Endothelial cell (in vitro differentiated cells): ENCODE measurements at places on chromosomes 16 and 17. TPM values are rescaled to one million over a fixed set of nuclear protein-coding genes. Genes with fewer than 3 reads are reported as not detected.

DNA sequence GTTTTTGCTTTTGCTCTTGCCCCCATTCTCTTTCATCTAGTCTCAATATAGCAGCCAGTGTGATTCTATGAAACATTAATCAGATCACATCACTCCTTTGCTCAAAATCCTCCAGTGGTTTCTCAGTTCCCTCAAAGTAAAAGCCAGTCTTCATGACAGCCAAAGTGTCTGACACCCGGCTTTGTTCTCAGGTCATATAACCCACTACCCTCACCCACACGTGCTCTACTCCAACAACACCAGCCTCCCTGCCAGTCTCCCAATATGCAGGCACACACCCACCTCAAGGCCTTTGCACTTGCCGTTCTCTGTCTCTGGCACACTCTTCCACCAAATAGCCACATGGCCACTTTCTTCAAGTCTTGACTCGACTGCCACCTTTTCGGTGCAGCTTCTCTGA is 4.4 kb downstream of the MTMR4 start:
- H3K27ac ChIP-seq = no peak overlapping the region
- H3K27me3 ChIP-seq = peaks cover 9% of the 10 kb centered on the region
- peaks cover 50% of the 10 kb centered on the region for H3K36me3 ChIP-seq
- peaks cover 8% of the 10 kb centered on the region for H3K4me1 ChIP-seq
- H3K4me3 ChIP-seq = peak overlapping the region; percentile 21

Gene YBX2
- total RNA-seq = 14.6 TPM

- peaks cover 4% of the 10 kb centered on the region for H3K4me1 ChIP-seq
- H3K27me3 ChIP-seq = peaks cover 2% of the 10 kb centered on the region
- no peak for DNase-seq
- H3K36me3 ChIP-seq = no peaks in the 10 kb centered on the region
- no peak overlapping the region for H3K27ac ChIP-seq
- H3K4me3 ChIP-seq = no peak overlapping the region
Measured at GRCh38 chr16:77643176-77643575, 79.1 kb upstream of the NUDT7 start.

DNA sequence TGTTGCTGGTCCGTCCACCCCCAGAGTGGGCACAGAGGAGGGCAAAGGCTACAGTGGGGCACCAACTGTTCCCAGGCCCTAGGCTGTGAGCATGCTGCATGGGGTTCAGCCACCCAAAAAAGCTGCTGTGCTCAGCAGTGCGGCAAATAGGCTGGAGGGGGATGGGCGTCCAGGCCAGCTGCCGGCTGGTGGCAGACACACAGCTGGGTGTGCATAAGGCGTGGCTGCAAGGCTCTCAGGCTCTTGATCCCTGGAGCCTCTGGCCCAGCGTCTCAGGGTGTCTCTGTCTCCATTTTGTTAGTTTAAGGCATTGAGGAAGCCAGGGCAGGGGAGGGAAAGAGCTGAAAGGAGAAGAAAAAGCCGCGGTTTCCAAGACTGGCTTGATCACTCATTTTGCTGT is 8.8 kb downstream of the RPL19 start:
- DNase-seq = no peak
- H3K36me3 ChIP-seq = peaks cover 10% of the 10 kb centered on the region
- H3K4me1 ChIP-seq = peaks cover 2% of the 10 kb centered on the region
- H3K4me3 ChIP-seq = no peak overlapping the region
- peaks cover 4% of the 10 kb centered on the region for H3K27me3 ChIP-seq
- H3K27ac ChIP-seq = no peak overlapping the region

Gene CPHXL2
- total RNA-seq = not detected

DNA sequence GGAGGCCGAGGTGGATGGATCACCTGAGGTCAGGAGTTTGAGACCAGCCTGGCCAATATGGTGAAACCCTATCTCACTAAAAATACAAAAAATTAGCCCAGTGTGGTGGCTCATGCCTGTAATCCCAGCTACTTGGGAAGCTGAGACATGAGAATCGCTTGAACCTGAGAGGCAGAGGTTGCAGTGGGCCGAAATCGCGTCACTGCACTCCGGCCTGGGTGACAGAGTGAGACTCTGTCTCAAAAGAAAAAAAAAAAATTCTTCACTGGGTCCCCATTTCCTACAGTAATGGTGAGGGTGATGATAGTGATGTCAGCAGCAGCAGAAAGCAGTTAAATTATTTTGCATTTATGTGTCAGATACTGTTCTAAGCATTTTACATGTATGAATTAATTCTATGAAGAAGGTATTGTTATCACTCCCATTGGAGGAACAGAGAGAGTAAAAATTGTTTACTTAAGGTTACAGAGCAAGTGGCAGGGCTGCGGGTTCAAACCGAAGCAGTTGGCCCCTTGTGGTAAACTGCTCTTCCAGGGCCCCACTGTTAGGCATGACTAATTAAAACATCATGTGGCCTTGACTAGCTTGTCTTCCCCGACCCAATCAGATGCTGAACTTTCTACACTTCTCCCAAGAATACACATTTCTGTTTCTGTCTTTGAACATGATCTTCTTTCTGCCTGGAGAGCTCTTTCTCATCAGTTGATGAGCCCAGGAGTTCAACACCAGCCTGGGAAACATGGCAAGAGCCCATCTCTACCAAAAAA is 45.8 kb downstream of the STAT3 start:
- H3K4me1 ChIP-seq = peaks cover 2% of the 10 kb centered on the region
- H3K27ac ChIP-seq = no peak overlapping the region
- peaks cover 4% of the 10 kb centered on the region for H3K27me3 ChIP-seq
- no peak overlapping the region for H3K4me3 ChIP-seq

DNA sequence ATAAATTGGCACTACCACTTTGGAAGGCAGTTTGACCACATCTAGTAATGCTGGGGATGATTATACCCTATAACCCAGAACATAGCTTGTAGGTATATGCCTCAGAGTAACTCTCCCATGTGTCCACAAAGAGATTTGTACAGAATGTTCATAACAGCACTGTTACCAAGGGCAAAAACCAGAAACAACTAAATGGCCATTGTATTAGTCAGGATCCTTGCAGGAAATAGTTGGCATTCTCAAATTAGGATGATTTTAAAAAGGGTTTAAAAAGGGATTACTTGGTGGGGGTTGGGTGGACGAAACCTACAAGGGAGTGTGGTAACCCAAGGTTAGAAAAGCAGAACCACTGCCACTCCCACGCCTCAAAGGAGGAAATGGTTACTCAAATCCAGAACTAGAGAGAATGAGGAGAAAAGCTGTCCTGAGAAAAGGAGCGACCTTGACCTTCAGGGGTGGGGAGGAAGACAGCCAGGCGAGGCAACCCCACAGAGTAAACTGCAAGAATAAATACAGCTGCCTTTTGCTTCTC is 2.1 kb downstream of the CPPED1 start:
- H3K4me3 ChIP-seq = peak overlapping the region; percentile 69
- peak overlapping the region; percentile 50 for H3K27ac ChIP-seq
- no peak for DNase-seq
- peaks cover 20% of the 10 kb centered on the region for H3K4me1 ChIP-seq
- peaks cover 6% of the 10 kb centered on the region for H3K27me3 ChIP-seq
- no peaks in the 10 kb centered on the region for H3K36me3 ChIP-seq

DNA sequence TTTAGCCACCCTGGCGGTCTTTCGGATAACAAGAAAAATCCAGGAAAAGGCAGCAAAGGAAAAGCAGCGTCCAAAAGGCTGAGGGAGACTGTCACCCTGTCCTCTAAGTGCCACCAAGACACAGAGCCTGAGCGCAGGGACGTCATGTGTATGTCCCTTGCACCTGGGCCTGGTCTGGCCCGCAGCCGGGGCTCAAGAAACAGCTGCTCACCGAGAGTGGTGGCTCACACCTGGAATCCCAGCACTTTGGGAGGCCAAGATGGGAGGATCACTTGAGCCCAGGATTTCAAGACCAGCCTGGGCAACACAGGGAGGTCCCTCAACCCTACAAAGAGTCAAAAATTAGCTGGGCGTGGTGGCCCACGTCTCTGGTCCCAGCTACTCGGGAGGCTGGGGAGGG is 9.2 kb upstream of the MEAK7 start:
- DNase-seq = no peak
- H3K27me3 ChIP-seq = peaks cover 1% of the 10 kb centered on the region
- no peak overlapping the region for H3K27ac ChIP-seq
- H3K4me1 ChIP-seq = peaks cover 4% of the 10 kb centered on the region
- no peaks in the 10 kb centered on the region for H3K36me3 ChIP-seq

DNA sequence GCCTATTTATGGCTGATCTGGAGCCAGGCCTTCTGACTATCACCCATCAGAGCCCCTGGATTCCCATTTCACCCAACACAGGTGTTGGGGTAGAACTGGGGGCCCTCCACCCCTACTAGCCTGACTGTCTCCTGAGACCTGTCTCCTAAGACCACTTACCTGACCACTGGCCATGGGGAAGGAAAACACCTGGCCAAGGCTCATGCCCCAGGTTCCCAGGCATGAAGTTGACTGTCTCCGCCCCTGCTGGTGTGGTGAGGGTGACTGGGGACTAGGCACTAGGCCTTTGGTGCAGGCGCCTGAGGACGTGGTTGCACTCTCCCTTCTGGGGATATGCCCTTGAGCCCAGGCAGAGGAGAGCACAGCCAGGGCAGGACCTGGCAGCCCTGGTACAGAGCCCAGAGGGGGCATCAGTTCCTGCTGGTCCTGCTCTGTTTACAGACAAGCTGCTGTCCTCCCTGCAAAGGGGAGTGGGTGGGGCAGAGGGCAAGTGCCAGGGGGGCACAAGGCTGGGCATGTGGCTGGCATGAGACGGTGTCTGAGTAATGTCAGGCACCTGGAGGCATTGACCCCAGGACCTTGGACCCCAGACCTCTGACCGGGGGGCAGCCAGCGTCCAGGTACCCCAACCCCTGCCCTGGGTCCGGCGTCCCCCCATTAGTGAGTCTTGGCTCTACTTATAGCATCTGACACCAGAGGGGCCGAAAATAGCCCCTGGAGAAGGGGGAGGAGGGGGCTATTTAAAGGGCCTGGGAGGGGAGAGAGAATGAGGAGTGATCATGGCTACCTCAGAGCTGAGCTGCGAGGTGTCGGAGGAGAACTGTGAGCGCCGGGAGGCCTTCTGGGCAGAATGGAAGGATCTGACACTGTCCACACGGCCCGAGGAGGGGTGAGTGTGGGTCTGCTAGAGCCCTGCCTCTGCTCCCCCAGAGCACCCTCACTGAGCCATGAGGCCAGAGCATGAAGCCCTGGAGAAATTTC is at the start of gene TCAP:
Gene TCAP (plus strand): TSS at position 769 of the 981 bp plus-strand sequence. CDS start 11 bp downstream, at position 780.
- no peak within 1 kb of the TSS for H3K4me3 ChIP-seq
- H3K36me3 ChIP-seq = peaks cover 7% of the 10 kb centered on the region
- H3K27me3 ChIP-seq = peaks cover 24% of the 10 kb centered on the region
- H3K4me1 ChIP-seq = peaks cover 4% of the 10 kb centered on the region

GRCh38 chr16:85521552-85522307 is 91.4 kb upstream of the GSE1 start:
- H3K4me3 ChIP-seq = no peak overlapping the region
- DNase-seq = no peak
- peaks cover 10% of the 10 kb centered on the region for H3K4me1 ChIP-seq

- peaks cover 21% of the 10 kb centered on the region for H3K36me3 ChIP-seq
- H3K27ac ChIP-seq = no peak overlapping the region
- H3K4me3 ChIP-seq = no peak overlapping the region
- no peaks in the 10 kb centered on the region for H3K27me3 ChIP-seq
Measured at GRCh38 chr17:75795820-75796607, 11.4 kb downstream of the UNK start.

DNA sequence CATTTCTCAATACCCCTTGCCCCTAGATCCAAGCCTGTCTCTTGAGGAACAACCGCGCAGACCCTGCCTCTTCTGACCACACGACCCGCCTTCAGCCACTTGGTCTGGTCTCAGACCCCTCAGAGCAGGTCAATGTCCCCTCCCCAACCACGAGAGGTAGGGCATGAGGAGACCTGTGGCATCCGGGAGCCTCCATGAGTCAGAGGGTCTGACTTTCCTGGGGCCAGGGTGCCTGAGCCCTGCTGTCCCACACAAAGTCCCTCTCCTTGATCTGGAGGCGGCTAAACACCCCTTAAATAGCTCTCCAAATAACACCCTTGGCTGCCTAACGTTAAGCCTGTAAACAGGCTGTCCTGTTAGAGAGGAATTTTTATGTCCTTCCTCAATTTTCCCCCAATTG is 5.1 kb downstream of the CARMIL2 start:
- peaks cover 9% of the 10 kb centered on the region for H3K4me1 ChIP-seq
- peaks cover 23% of the 10 kb centered on the region for H3K27me3 ChIP-seq
- no peak for DNase-seq
- H3K4me3 ChIP-seq = peak overlapping the region; percentile 37
- peak overlapping the region; percentile 28 for H3K27ac ChIP-seq

Gene PYDC1
- not detected for total RNA-seq
